Stimulated activated CD4-positive, alpha-beta T cell treated with anti-CD3 and anti-CD28 coated beads, Interleukin-15, amount 100 ng/mL, for 48 hours (primary cell): ENCODE measurements at places on chromosomes 3 and 15.

- DNase-seq, result no peak
Measured at GRCh38 chr3:132593947-132594323, 3.1 kb upstream of the ACKR4 start.

DNA sequence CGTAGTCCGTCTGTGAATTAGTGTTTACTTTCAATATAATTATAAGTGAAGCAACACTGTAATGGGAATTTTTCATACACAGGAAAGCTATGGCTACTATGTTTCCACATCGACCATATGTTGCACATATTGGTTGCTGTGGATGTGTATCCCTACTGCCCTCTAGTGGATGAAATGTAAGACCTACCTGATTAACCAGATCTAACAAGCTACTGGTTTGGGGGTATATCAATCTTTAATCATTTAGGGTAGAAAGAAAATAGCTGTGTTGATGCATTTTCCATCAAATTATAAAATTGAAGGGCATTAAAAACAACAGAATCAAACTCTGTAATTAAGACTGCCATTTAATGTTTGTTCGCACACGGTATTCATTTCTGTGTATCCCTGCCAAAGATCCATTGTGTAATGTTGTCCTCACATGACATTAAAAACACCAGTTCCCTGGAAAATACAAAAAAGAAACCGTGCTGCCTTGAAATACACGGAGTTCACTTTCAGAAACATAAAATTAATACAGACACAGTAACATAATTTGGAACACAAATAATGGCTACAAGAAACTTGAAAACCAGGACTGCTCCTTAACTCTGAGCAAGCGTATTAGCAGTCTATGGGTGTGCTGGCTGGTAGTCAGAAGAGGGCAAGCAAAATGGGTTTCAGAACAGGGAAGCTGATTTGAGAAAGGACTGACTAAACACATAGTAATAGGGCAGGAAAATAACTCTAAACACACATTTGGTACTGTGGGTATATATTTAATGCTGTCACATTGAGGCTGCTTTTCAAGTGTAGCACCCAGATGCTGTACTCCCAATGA, 125.1 kb downstream of the TIGIT start:
- DNase-seq, result no peak

DNA sequence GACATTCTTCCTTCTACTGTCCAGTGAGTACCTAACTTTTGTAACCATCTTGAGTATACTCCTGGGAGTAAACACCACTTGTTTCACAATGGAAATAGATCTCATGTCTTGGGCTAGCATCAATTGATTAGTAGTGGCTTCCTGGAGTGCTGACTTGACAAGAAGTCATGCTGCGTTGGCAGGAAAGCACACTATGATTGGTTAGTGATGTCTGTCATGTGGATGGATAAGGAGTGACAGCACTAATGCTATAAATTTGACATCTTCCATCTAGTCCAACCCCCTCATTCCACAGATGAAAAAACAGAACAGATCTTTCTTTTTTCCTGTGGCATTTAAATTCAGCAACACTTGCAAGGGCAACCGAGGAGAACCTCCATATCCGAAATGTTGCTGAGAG, 47.6 kb upstream of the PRICKLE2 start:
- no peak for DNase-seq

DNA sequence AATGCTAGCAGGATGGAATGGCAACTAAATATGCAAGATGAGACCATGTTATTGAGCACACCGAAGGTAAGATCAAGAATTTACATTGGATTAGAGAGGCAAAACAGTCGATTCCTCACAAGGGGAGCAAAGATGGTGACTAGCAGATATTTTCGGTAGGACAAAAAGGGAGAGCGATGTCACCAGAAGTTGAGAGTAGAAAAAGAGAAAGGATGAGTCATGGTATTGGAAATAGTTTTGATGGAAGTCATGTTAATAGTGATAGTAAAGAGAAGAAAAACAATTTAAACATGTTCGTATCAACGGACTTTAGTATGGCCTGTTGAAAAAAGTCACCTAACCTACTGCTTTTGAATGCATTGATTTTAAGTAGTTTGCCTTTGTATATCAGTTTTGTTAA, 55.0 kb downstream of the UBE2E2 start:
- no peak for DNase-seq

DNA sequence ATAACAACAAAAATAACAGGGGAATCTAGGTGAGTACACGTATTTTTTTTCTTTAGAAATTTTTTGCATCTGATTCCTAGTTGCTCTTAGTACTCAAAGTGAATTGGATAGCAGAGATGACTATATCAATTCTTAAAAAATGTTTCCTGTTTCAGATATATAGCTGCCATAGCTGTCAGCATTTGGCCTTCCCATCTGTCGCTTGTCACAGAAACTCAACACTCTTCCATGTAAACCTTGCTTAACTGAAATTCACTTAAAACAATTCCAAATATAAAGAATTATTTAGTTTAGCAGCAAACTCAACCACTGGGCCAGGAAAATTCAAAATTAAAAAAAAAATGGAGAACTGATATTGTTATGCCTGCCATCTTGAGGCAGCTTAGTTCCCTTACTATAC, 807.5 kb downstream of the IGSF11 start:
- DNase-seq, result no peak

- DNase-seq, result peak; percentile 22
Measured at GRCh38 chr15:82647045-82647834, at the start of gene CPEB1. Gene CPEB1 (minus strand): TSS chr15:82647363. CDS start chr15:82628459, 18,904 bp downstream.

DNA sequence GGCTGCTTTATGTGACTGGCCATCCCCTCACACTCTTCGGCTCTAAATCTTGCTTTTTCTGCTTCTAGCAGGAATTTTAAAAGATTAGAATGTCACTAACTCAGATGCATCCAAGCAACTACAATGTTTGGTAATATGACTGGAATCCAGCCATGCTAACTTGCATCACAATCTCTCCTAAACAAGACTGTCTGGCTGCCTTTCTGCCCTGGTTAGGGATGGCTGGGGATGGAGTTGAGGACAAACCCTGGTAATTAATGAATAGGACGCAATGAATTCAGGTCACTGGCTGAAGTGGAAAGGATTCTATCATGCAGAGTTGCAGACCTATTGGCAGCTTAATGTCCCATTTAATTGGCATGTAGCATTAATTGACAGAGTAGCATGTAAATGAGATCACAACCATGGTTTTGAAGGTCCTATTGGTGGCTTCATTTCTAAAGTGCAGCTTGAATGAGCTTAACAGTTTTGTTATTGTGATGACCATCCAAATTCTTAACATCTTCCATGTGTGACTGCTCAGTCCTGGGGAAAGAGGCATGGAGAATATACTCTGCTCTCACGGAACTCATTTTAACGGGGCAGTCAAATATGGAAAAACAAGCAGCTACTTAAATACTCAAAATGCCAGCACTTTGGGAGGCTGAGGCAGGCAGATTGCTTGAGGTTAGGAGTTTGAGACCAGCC, 21.7 kb downstream of the NMNAT3 start:
- no peak for DNase-seq

- DNase-seq, result no peak
Measured at GRCh38 chr15:56428821-56429458, 36.0 kb downstream of the MNS1 start.

- DNase-seq, result no peak
Measured at GRCh38 chr3:119236756-119237155, 3.9 kb downstream of the B4GALT4 start.

GRCh38 chr3:62496503-62496902, 123.2 kb upstream of the FEZF2 start:
- no peak for DNase-seq

GRCh38 chr3:134608023-134608770, 42.6 kb downstream of the KY start:
- no peak for DNase-seq

DNA sequence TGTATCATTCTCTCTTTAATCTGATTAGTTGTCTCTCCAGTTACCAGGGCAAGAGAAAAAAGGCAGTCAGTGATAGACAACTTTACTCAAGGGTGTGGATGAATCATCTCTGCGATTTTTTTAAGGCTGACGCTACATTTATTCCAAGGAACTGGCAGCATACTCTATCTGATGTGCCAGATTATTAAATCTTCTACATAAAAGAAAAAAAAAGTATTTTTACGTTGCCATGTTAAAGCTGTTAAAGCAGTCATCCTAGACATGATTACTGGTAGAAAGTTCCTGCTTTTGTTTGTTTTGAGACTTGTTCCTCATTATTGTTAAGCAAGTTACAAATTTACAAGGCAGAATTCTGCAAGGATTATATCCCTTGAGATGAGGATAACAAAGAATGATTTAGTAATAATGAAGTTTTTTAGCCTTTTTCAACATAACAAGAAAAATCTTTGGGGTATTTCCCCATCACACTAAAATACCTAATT, 121.7 kb downstream of the CBLB start:
- no peak for DNase-seq

DNA sequence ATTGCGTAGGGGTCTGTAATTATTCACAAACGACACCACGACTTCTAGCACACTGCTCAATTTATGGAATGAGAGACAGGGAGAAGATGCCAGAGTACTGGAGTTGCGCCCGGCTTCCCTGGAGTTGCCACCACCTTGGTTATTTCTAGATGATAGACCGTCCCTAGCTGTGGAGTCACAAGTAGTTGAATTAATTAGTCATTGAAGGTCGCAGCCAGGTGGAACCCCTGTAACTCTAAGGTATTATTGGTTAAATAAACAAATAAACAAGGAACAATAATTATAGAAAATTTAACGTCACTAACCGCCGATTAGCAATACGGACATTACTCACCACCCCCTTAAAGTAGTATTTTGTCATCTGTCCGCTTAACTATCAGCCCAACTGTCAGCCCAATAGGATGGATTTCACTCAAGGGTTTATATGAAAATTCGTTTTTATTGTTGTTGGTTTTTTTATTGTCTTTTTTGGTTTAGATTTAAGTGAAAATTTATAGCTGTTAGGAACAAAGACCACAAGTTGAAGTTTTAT, 911 bp upstream of the AZI2 start:
- DNase-seq, result no peak

- DNase-seq, result no peak
Measured at GRCh38 chr15:43244092-43244491, 22.6 kb downstream of the TGM5 start.

GRCh38 chr15:62742409-62743171, 300.0 kb upstream of the TPM1 start:
- DNase-seq, result peak; percentile 4

- no peak for DNase-seq
Measured at GRCh38 chr3:132641837-132642538, 17.6 kb downstream of the ACAD11 start.

DNA sequence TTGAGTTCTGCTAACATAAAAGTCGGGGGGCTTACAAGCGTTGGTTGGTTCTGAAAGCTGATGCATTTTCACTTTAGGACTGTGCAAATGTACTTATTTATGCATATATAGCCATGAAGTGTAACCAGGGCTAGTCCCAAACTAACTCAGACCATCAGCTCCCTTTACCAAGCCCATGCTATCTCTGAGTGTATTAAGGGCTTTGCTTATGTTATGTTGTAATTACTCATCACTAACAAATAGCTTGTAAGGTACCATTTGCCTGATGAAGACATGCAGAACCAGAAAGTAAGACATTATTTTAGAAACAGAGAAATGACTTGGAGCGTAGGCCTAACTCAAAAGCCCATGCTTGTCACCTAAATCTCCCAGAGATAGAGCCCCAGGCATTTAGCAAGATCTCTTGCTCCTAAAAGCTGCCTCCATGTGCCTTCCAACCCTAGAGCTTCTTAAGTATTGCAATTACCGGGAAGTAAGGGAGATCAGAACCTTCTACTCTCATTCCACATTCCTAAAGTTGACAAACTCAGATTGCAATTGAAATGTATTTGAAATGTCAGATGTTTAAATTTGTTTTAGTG, 362.9 kb upstream of the RBMS3 start:
- DNase-seq, result no peak

DNA sequence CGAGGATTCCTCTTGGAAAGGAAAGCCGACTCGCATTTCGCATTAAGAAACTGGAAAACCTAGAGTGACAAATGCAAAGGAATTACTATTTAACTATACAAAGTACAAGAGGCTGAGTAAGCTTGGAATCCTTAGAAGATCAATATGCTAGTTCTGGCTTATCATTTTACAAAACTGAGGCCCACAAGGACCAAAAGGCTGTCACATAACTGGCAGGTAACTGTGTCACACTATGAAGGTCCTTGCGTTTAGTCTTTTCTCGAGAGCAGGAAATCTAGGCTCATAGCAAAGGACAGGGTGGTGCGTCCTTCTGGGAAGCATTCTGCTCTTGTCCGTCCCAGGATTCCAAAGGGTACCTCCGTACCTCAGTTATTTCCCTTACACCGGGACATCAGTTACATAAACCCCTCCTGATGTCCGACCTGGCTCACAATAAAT, 629 bp downstream of the RPL24 start:
- no peak for DNase-seq

DNA sequence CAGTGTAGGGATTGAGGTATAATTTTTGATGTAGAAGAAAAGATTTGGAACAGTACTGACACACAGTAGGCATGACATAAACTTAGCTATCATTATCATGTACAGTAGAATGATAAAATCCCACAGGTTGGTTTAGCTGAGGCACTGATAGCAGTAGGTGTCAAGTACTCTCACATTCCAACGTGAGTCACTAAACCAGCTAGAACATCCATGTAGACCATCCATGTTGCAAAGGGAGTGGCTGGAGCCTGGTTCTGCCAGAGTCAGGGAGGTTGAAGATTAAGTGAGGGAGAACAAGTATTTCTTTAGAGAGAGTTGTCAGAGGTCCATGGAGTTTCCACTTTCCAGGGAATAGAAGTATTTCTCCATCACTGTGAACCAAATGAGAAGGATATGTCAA, 157.2 kb upstream of the TMEM108 start:
- DNase-seq, result no peak

- no peak for DNase-seq
Measured at GRCh38 chr15:57743424-57743823, 36.9 kb downstream of the POLR2M start.
